Naive B cell (primary cell): ENCODE measurements at places on chromosomes 6 and 20.
A peak's percentile ranks its signal among the peaks of the same experiment; 100 is the strongest.

DNA sequence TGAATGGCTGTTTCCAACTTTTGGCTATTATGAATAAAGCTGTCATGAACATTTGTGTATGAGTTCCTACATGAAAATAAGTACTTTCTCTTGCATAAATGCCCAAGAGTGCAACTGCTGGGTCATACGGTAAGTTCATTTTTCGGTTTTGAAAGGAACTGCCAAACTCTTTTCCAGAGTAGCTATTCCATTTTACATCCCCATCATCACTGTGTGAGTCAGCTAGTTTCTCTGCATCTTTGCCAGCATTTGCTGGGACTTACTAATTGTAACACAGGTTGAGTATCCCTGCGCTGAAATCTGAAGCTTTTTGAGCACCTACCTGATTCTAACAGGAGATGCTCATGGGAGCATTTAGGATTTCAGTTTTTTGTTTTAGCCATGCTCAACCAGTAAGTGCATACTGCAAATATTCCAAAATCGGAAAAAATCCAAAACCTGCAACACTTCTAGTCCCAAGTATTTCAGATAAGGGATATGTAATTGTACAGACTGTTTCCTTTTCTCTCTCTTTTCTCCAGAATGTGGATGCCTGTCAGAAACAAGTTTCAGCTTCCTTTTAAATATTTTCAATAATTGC lies 118.4 kb downstream of the DTNBP1 start:
- peaks cover 34% of the 10 kb centered on the region for H3K4me1 ChIP-seq
- no peaks in the 10 kb centered on the region for H3K27me3 ChIP-seq
- H3K4me3 ChIP-seq, result no peak overlapping the region
- H3K27ac ChIP-seq, result peak overlapping the region; percentile 20
- H3K36me3 ChIP-seq, result peaks cover 13% of the 10 kb centered on the region

DNA sequence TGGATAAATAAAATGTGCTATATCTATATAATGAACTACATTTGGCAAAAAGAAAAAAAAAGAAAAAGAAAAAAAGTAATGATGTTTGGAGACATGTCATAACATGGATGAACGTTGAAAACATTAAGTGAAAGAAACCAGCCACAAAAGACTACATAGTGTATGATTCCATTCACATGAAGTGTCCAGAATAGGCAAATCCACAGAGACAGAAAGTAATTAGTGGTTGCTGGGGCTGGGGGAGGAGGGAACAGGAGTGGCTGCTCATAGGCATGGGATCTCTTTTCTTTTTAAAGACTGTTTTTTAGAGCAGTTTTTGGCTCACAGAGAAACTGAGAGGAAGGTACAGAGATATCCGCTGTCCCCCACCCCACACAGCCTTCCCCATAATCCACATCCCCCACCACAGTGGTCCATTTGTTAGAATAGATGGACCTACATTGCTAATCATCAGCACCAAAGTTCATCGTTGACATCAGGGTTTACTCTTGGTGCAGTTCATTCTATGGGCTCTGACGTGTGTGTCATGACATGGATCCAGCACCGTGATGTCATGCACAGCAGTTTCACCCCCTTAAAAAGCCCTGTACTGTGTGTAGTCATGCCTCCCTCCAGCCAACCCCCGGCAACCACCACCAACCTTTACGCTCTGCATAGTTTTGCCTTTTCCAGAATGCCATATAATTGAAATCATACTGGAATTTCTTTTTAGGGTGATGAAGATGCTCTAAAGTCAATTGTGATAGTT lies 240.9 kb upstream of the RREB1 start:
- no peaks in the 10 kb centered on the region for H3K36me3 ChIP-seq
- no peak overlapping the region for H3K4me3 ChIP-seq
- DNase-seq, result no peak
- no peaks in the 10 kb centered on the region for H3K4me1 ChIP-seq
- H3K27ac ChIP-seq, result no peak overlapping the region

DNA sequence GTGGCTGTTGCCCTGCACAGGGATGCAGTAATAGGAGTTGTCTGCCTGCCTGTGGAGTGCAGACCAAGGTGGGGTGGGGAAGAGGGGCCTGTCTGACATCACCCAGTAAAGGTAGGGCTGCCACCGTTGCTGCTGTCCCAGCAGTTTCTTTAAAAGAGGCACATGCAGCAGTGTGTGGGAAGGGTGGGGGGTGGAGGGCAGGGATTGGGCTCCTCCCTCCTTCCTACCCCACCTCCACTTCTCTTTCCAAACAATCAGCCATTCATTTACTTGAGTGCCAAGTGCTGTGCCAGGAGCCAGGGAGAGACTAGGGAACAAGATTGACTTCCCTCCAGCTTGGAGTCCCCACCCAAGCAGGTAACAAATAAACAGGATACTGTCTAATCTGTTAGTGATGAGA lies 66.8 kb upstream of the MYL9 start:
- no peak for DNase-seq
- no peaks in the 10 kb centered on the region for H3K27me3 ChIP-seq
- H3K36me3 ChIP-seq, result no peaks in the 10 kb centered on the region
- no peak overlapping the region for H3K27ac ChIP-seq
- H3K4me3 ChIP-seq, result no peak overlapping the region

DNA sequence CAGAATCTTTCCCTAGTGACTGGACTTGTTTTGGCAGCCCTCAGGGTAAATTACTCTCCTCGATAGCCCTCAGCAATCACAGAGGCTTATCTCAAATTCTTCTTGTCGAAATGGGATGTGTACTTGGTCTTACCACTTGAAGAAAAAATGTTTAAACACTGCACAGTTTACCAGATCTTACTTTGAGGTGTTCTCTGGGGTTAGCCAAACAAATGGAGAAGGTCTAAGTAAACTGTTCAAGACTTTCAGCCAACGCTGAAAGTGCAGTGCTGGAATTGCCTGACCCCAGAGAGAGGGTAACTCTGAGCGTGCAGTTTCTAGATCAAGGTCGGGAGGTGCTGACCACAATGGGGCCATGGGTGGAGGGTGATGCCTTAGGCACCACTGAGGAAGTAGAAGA lies 39.2 kb downstream of the MYLIP start:
- H3K27me3 ChIP-seq, result peaks cover 11% of the 10 kb centered on the region
- H3K4me1 ChIP-seq, result peaks cover 2% of the 10 kb centered on the region
- H3K27ac ChIP-seq, result no peak overlapping the region
- no peak for DNase-seq
- no peak overlapping the region for H3K4me3 ChIP-seq

DNA sequence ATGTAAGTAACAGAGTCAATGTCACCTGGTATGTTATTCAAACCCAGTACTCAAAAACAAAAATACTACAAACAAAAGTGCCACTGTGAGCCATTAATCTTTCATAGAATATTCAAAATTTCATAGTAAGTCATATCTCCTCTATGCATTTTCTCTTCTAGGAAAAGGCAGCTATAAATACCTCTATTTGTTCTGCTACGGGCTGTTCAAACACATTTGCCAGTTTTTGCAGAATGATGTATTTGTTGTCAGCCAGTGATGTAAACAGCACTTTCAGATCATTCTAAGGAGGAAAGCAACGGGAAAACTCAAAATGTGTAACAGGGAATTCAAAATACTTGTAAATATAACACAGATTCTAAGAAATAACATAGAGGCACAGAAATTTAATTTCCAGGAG lies 388.2 kb downstream of the SYNE1 start:
- H3K27me3 ChIP-seq, result no peaks in the 10 kb centered on the region
- no peak overlapping the region for H3K4me3 ChIP-seq
- H3K4me1 ChIP-seq, result no peaks in the 10 kb centered on the region
- H3K27ac ChIP-seq, result no peak overlapping the region
- DNase-seq, result no peak
- peaks cover 39% of the 10 kb centered on the region for H3K36me3 ChIP-seq

DNA sequence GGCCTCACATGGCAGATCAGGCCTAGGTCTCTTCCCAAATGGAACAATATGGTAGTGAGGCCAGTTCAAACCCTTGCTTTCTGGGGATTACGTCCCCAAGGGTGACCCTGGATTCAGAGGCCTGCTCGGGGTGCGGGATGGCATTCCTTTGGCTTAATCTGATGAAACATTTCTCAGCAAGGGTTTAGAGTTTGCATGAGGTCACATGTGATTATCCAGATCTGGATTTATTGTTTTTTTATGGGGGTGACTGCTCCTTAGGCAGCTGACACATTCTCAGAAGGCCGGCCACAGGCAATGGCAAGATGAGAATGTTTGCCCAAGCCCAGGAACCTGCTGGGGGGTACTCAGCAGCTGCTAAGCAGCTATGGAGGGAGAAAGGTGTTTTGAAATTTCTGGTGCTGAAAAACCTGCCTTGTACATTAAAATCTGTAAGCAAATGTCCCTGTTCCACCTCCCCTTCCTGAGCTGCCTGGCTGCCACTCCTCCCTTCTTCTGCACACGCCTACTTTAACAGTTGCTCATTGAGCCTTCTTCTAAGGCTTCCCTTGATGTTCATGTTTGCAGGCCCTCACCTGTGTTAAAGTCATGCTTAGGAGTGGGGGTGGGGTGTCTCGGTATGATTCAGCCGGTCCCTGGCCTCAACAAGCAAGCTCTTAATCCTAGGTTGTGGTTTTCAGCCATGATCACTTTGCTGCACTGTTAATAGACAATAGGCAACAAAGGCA lies 37.9 kb upstream of the FUCA2 start:
- H3K4me3 ChIP-seq, result no peak overlapping the region
- H3K36me3 ChIP-seq, result no peaks in the 10 kb centered on the region
- no peak overlapping the region for H3K27ac ChIP-seq
- DNase-seq, result no peak

DNA sequence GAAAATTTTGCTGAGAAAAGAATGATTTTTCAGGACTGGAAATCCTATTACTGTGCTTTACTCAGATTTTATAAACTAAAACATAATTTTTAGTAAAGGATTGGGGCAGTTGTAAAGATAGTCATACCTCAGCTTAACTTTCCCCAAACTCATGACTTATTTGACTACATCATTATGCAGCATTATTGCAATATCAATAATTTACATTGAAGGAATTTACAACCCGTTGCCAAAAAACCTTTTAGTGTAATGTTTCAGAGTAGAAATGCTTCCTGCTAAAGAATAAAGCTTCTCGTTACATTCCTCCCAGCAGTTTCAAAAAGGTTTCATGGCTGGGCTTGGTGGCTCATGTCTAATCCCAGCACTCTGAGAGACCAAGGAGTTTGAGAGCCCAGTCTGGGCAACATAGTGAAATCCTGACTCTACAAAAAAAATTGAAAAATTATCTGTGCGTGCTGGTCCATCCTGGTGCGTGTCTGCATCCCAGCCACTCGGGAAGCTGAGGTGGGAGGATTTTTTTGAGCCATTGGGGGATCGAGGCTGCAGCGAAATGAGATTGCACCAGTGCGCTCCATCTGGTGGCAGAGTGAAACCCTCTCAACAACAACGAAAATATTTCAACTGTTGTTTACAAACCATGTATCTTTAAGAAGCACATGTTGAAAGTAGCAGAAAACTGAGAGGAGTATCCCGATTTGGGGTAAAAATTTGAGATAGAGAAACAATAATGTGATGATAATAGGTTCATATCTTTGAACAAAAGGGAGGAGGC lies 4.4 kb downstream of the AMD1 start:
- DNase-seq, result no peak
- peak overlapping the region; percentile 92 for H3K4me3 ChIP-seq
- no peaks in the 10 kb centered on the region for H3K36me3 ChIP-seq
- peaks cover 58% of the 10 kb centered on the region for H3K4me1 ChIP-seq
- peak overlapping the region; percentile 81 for H3K27ac ChIP-seq

- H3K27ac ChIP-seq, result no peak overlapping the region
- H3K27me3 ChIP-seq, result no peaks in the 10 kb centered on the region
- no peak overlapping the region for H3K4me3 ChIP-seq
- no peaks in the 10 kb centered on the region for H3K36me3 ChIP-seq
Observed at GRCh38 chr6:101730954-101731353, 337.4 kb downstream of the GRIK2 start.

- no peak for DNase-seq
- no peak overlapping the region for H3K4me3 ChIP-seq
- peaks cover 4% of the 10 kb centered on the region for H3K4me1 ChIP-seq
- H3K27me3 ChIP-seq, result peaks cover 7% of the 10 kb centered on the region
Observed at GRCh38 chr6:45556828-45557227, 179.1 kb upstream of the SUPT3H start.

GRCh38 chr6:152595499-152595898 lies 41.7 kb downstream of the SYNE1 start:
- DNase-seq, result no peak
- H3K4me3 ChIP-seq, result no peak overlapping the region
- H3K36me3 ChIP-seq, result no peaks in the 10 kb centered on the region
- H3K4me1 ChIP-seq, result no peaks in the 10 kb centered on the region
- peaks cover 12% of the 10 kb centered on the region for H3K27me3 ChIP-seq

- H3K27me3 ChIP-seq, result no peaks in the 10 kb centered on the region
- DNase-seq, result no peak
- no peaks in the 10 kb centered on the region for H3K4me1 ChIP-seq
- no peak overlapping the region for H3K27ac ChIP-seq
Observed at GRCh38 chr6:85261271-85261670, 188.6 kb upstream of the NT5E start.

GRCh38 chr6:106451439-106451838 lies 90.9 kb downstream of the CRYBG1 start:
- no peak for DNase-seq
- no peaks in the 10 kb centered on the region for H3K27me3 ChIP-seq
- H3K27ac ChIP-seq, result no peak overlapping the region
- H3K4me3 ChIP-seq, result no peak overlapping the region

GRCh38 chr20:20393207-20394120 lies 25.6 kb downstream of the INSM1 start:
- no peak for DNase-seq
- no peaks in the 10 kb centered on the region for H3K27me3 ChIP-seq
- H3K4me3 ChIP-seq, result no peak overlapping the region
- peaks cover 20% of the 10 kb centered on the region for H3K36me3 ChIP-seq

DNA sequence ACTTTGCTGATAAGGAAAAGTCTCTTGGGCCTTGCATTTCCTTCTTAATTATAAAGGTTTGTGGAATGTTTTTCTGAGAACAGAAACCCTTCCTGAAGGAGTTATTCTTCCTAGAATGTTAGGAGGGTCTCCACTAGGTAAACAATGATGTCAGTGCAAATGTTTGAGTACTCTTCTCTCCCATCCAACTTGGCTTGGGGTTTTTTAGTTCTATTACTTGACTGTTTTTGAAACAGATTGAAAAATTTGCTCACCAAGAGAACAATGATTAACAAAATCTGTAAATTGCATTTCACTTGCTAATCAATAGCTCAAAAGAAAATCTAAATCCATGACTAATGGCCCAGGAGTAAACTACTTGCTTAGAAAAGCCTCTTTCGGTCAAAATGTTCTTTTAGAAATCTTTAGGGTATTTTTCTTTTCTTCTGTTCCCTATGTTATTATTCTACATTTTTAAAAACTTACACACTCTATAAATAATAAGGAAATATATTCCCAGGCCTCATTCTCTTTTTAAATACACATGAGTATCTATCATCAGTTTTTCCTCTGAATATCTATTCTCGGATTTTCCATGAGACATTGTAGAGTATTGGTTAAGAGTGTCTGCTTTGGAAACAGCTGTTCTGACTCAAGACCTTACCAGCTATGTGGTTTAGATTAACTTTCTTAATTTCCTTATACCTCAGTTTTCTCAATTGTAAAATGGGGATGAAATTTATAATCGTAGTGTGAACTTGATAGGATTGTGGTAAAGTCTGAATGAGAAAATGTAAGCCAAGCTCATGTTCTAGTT lies 234.2 kb upstream of the CITED2 start:
- H3K27ac ChIP-seq, result no peak overlapping the region
- H3K4me3 ChIP-seq, result no peak overlapping the region
- no peaks in the 10 kb centered on the region for H3K4me1 ChIP-seq
- no peaks in the 10 kb centered on the region for H3K36me3 ChIP-seq
- no peak for DNase-seq
